ENCODE measurements at places on chromosomes 1 and 21.

GRCh38 chr1:96072021-96072420 is 649.6 kb upstream of the PTBP2 start:
- no peak for DNase-seq

DNA sequence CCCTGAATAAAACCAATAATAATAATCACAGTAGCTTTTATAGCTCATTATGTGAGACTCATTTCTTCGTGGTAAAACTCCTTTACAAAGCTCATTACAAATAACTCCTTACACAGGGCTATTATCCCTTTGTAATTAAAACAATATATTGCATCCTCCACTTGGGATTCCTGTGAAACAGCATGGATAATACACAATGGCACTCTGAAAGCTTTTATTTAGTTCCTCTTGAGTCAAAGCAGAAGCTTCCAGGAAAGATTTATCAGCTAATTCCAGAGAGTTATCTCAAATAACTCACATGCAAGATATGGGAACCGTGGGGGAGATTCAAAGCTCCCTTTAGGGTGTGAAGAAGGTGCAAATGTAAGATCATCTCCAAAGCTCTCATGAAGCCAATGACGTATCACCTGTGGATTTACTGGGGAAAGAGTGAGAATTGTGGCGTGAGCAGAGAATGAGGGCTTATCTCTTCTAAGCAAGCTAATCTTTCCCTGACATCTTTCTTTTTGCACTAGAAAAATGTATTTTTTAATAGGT is 60.4 kb upstream of the GJA5 start:
- no peak for DNase-seq

- no peak for DNase-seq
Observed at GRCh38 chr1:117363571-117364048, 3.6 kb upstream of the MAN1A2 start.

- DNase-seq: no peak
Observed at GRCh38 chr1:10308001-10308400, 90.9 kb upstream of the PGD start.

GRCh38 chr1:47686731-47687630 is 249.1 kb downstream of the FOXD2 start:
- DNase-seq: no peak

- DNase-seq: no peak
Observed at GRCh38 chr1:14944471-14944985, 209.0 kb upstream of the TMEM51 start.

DNA sequence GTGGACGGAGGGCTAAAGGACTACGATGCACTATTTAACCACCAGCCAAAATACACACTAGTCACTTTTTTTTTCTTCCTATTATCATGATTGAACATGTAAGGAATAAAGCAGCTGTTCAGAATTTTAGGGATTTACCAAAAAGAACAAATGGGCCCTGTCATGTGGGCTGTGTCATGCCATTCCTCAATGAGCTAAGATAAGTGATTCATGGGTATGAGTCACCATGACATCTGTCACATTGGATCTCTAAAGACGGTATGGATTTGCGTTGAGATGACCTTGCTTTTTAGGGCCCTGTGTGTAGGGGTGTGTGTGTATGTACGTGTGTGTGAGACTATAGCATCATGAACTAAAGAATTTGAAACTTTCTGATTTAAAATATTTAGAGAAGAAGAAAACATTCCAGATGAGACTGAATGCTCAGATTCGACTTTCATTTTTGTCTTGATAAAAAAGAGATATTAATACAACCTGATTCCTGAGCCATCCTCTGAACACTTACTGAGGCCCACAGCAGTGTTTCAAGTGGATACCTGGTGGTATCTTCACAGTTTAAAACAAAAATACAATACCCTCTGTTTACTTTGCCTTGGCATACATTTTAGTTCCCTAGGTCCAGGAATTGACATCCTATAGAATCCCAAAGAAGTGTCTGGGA is 246.1 kb upstream of the DUSP10 start:
- peak; percentile 96 for DNase-seq

DNA sequence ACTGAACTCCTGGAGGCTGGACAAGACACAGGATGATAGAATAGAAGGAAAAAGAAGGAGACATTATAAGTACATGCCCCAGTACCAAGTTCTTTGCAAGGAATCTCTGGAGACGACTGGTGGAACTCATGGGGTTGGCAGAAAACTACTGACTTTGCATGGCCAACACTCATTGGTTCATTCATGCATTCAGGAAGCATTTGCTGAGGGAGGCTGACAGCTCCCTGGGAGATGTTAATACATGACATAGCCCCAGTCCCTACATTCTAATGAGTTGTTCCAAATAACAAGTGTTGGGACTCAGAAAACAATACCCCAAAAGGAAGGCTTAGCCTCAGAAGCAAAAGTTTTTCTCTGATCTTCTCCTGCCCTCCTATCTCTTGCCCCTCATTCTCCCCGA is 172.8 kb upstream of the IRF2BP2 start:
- no peak for DNase-seq

- no peak for DNase-seq
Observed at GRCh38 chr1:77590651-77591050, 91.8 kb downstream of the ZZZ3 start.

DNA sequence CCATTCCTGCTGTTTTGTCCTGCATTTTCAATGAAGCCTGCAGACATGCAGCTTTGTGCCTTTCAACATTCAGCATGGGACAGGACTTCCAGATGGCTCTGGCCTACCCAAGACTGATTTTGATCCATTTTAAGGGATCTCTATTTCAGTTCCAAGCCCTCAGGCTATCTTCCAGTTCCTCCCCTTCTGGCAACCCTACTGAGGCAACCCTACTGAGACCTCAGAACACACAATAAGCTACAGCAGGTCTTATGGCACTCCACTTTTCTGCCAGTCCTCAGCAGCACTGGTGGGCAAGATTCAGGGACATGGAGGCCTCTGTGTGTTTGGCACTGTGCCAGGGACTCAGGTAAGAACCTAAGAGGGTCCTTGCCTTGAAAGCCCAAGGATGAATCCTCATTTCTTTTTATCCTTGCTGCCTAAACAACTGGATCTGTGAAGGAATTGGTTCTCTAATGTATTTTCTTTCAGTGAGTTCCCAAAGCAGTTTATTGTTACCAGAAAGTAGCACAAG is 50.7 kb downstream of the MAB21L3 start:
- no peak for DNase-seq

- DNase-seq: no peak
Observed at GRCh38 chr1:19317126-19317910, 5.2 kb downstream of the SLC66A1 start.

All from COLO829 (cell line).